ENCODE measurements at places on chromosomes 7 and 10.
A peak's percentile ranks its signal among the peaks of the same experiment; 100 is the strongest.

GRCh38 chr7:104358446-104359132 is 30.2 kb downstream of the LHFPL3 start:
- no peak for DNase-seq

DNA sequence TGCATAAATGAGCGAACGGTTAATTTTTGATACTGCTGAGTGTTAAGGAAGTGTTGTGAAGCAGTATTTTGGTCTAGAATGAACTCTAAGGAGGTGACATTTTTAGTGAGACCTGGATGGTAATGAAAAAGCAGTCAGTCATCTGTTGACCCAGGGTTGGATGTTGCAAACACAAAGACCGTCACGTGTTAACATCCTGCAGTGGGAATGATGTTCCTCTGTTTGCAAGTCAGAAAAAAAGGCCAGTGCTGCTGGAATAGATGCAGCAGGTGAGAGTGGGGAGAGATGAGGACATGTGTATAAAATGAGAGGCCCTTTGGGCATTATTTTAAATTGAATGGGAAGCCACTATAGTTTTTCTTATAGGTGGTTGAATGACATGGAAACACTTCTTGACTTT is 39.3 kb downstream of the INSYN2A start:
- DNase-seq = no peak

GRCh38 chr7:43697690-43698089 is 31.6 kb downstream of the COA1 start:
- no peak for DNase-seq

DNA sequence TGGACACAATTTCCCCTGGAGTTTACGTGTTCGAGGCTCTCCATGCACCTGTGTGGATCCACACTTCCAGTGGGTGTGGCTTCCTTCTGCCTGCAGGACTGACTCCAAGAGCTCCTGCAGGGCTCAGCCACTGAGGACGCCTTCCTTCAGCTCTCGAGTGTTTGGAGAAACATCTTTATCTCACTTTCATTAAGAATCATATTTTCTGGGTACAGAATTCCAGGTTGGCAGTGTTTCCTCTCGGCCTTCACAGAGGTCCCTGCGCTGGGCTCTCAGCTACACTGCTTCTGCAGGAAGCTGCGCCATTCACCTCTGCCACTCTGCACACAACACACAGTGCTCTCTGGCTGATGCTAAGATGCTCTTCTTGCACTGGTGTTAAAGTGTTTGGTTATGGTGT is 69.9 kb upstream of the NKX6-2 start:
- DNase-seq = no peak

DNA sequence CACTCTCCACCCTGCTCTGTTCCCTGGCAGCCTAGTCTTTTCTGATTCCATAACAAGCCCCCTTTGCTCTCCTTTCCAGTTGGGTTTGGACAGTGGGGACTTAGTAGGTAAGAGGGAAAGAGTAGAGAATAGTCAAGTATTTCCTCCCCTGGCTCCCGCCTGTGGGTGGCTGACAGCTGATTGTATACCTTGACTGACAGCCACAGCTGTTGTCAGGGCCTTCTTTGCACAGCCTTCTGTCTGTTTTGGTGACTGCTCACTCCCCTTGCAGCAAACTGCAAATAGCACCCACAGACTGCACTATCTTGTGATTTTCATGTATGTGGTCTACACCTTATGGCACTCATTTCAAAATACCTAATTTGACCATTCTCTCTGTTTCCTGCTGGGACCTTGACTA is 486.3 kb downstream of the ACTR3B start:
- DNase-seq = no peak

DNA sequence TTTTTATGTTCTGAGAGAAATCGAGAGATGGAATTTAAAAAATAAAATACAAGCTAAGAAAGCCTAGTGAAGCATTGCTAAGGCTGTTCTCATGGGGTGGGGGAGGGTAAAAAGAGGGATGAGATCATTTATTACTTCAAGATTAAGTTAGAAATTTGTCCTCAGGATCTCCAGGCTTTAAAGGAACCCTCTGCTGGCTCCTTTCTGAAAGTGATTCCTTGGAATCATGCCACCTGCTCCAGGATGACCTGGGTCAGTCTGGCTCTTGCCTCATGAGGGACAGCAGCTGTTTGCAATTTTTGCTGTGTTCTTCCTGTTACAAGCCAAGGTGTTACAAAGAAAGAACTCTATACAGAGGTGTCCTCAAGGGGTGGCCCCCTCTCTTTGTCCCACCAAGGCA is 69.8 kb downstream of the CDK1 start:
- no peak for DNase-seq

- DNase-seq = peak; percentile 38
Measured at GRCh38 chr7:55546814-55547213, 25.5 kb downstream of the VOPP1 start.

Measured in activated naive CD4-positive, alpha-beta T cell treated with anti-CD3 and anti-CD28 coated beads, Interleukin-2, amount 50 U/mL, for 16 hours (primary cell).